ENCODE measurements at places on chromosomes 5 and 9.

- no peak for DNase-seq
Observed at GRCh38 chr9:18487611-18488010, 13.7 kb downstream of the ADAMTSL1 start.

DNA sequence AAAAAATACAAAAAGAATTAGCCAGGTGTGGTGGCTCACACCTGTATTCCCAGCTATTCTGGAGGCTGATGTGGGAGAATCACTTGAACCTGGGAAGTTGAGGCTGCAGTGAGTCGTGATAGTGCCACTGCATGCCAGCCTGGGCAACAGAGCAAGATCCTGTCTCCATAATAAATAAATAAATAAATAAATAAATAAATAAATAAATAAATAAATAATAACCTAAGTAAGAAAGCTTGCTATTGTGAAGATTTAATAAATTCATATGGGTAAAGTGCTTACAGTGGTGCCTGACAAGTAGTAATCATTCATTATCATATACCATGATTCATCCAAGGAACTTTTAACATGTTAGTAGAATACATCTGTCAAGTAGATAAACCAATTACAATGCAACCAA lies 13.4 kb downstream of the SVEP1 start:
- DNase-seq: no peak

DNA sequence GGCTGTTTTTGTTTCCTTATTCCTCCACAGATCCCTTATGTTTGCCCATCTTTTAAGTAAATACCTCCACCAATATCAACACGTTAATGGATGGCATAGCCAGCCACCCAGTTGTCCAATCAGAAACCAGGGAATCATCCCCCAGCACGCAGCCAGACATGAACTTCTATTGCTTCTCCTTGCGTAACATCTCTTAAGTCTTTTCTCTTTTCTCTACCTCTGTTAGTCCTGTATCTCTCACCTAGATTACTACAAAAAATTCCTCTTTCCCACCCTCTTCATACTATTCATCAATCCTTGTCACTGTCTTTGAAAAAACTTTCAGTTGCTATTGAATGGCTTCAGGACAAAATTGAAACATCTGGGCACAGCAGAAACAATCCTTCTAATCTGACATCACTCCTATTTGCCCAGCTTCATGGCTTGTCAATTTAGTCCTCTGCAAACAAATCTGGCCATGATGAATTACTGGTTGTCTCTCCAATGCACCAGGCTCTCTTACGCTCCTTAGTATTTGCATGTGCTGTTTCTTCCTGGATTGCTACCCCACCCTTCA lies 349.3 kb downstream of the RAB3C start:
- no peak for DNase-seq

DNA sequence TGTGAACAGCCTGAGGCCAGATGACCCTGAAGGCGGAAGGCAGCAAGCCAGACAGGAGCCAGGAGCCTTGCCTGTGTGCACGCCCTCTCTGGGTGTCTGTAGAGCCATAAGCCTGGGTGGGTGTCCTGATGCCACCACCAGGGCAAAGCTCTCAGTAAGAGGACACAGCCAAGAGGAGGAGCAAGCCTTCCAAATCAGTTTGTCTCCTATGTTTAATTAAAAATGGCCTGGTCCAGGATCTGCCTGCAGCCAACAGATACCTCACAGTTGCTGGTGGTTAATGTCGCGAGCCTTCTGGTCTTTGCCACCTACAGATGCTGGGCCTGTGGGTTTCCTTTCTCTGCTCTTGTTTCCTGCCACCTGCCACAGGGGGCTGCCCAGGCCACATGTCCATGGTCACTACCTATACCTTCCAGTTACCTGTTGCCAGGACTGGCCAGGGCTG lies 56.9 kb downstream of the SYK start:
- no peak for DNase-seq

- no peak for DNase-seq
Observed at GRCh38 chr9:74824654-74825053, 63.1 kb downstream of the TRPM6 start.

DNA sequence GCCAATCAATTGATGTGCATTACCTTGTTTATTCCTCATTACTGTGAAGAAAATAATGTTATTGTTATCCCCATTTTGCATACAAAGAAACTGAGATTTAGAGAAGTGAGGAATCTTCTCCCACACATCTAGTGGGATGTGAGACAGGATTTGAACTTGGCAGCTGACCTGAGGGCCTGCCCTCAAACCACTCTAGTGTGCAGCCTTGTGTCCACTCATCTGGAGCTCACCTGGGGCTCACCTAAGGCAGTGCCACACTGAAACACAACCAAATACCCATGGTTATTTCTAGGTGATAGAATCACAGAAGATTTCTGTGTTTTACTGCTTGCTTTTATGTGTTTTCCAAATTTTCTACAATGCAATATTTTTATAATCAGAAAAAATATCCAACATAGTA lies 94.7 kb upstream of the SAP30L start:
- no peak for DNase-seq

GRCh38 chr5:177362610-177363507 lies 5.1 kb downstream of the RGS14 start:
- no peak for DNase-seq

DNA sequence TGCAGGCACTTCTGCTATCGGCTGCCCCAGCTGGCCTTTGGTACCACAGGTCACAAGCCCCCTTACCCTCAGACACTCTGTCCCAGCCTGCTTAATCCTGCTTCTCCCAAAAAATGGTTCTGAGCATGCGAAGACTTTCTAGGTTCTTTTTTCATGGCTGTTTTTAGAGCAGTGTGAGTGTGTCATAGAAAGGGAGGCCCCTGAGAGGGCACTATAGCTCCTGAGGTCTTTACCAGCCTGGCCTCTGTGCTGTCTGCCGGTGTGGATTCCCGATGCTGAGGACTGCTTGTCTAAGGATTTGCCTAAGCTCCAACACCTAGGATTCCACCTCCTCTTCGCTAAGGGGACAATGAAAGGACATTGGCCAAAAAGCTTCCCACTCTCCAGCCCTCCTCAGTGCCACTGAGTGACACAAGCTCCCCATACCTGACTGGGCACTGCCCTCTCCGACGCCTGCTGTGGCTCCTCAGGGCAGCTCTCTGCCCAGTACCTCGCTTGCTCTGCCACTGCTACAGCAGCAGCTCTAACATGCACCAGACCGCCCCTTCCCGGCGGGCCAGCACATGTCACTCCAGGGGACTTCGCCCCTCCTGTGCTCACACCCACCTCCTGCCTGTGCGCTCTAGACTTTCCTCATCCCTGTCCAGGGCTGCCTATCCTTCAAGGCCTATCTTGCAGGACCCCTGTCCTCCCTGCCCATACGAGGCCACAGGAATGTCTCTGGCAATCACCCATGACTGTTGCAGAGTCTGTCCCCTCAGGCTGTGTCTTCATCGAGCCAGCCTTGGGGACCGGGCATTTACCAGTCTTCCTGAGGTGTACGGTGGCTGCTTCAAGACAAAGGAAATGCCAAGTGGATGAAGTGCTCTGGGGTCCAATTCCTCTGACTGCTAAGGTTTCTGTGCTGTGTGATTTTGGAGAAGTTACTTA lies 21.0 kb downstream of the MACROH2A1 start:
- DNase-seq: no peak

DNA sequence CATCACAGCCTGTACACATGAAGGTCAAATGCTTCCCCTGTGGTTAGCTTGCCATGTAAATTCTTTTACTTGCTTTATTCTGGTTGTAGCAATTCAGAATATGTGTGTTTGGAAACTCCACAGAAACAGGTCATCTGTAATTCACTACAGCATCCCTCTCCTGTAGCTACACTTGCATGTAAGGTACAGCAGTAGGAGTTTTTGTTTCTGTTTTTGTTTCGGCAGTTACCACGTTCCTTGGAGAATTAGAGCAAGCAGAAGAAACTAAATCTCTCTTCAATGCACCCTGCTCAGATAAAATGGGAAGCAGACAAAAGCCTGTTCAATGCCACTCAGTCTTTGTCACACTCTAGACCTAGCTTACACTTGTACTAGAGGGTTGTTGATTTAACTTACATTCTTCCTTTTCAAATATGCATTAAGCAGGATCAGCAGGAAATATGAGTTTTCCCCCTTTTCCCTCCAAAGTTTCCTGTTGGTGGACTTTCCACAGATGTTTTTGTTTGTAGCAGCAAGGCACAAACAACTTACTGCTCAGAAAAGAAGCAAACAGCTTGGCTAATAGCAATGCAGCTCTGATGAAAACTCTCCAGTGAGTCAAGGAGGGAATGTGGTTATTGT lies 80.9 kb downstream of the YIPF5 start:
- DNase-seq: no peak

- DNase-seq: no peak
Observed at GRCh38 chr9:3758816-3759576, 233.2 kb upstream of the RFX3 start.

GRCh38 chr5:89484962-89485361 lies 602.0 kb upstream of the MEF2C start:
- no peak for DNase-seq

- no peak for DNase-seq
Observed at GRCh38 chr9:134210908-134211810, 46.8 kb upstream of the RNU6ATAC start.

GRCh38 chr5:88875341-88876234 lies 7.4 kb downstream of the MEF2C start:
- DNase-seq: no peak

- no peak for DNase-seq
Observed at GRCh38 chr5:77095189-77095588, 8.1 kb upstream of the ZBED3 start.

DNA sequence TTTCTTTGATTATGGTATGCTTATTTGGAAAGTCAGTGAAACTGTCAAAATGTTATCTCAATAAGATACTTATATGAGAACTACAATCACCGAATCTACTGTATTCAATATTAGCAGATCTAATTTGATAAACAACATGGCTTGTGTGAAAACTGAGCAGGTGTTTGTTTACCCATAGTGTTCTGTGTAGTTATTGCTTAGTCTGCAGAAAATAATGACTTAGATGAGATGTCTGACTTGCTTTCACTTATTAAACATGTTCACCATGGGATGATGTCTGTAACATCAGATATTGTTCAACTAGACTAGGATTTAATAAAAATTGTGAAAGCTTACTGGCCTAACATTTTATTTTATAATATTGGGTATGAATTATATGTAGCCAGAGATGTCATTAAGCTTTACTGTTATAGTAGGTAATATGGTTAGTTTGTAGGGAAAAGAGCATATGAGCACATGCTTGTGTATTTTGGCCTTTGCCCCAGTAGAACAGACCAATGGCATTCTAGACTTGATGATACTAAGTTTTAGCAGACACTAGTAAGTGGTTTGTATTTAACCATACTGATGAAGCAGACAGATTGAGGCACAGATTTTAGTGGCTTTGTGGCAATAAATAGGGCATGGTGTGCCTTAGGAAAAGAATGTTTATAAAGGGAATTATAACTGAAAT lies 16.4 kb downstream of the SUB1 start:
- DNase-seq: no peak

GRCh38 chr5:119570910-119571309 lies 58.4 kb upstream of the FAM170A start:
- DNase-seq: no peak

DNA sequence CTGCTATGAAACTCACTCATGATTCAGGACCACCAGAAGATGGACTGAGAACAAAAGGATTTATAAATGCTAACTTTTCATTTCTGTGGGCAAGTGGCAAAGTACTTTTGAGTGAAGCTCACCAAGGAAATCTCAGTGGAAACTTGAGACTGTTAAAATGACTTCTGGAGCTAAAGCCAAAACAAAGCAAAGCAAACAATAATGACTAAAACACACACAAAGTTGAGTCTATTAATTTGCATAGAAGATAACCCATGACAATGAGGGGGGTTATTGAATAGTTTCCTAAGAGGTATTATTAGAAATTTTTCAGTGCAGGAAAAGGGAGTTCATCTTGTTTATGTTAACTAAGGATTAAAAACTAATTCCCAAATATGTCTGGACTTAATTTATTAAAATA lies 612.8 kb upstream of the FAM174A start:
- no peak for DNase-seq

GRCh38 chr5:57174890-57175510 lies 1.1 kb downstream of the GPBP1 start:
- no peak for DNase-seq

GRCh38 chr5:114467729-114468128 lies 105.9 kb downstream of the KCNN2 start:
- DNase-seq: no peak

DNA sequence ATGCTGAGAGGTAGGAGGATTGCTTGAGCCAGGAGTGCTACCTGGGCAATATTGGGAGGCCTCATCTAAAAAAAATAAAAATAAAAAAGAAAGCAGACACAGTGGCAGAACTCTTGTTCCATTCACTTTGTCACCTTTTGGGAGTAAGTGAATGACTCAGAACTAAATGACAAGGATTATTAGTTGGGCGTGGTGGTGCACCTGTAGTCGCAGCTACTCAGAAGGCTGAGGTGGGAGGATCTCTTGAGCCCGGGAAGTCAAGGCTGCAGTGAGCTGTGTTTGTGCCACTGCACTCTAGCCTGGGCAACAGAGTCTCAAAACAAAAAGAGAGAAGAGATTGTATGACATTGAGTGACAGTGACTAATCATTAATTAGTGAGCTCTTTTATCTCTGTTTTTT lies 34.1 kb downstream of the MCCC2 start:
- DNase-seq: no peak

DNA sequence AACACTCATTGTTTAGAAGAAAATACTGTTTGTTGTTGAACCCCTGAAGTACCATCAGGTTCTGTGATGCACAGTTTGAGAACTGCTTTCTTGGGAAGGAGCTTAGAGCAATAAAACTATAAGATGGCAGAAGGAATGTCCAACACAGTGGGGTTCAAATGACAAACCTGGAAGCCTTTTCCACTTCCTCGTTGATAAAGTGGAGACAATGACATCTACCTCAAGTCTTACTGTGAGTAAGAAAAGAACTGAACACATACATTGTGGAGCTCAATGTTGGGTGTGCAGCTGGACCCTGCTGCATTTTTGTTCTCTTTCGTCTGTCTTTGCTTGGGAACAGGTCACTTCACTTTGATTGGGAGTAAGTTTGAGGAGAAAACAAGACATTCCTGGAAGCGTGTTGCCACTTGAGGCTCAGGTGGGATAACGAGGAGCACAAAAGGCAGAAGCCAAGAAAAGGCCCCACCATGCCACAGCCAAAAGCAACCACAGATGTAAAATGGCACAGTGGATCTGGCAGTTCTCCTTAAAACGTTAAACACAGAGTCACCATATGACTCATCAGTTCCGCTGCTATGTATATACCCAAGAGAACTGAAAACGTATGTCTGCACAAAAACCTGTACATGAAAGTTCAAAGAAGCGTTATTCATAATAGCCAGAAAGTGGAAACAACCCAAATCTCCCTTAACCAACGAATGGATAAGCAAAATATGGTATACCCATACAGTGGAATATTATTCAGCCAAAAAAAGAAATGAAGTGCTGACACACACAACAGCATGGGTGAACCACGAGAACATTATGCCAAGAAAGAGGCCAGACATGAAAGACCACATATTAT lies 42.9 kb upstream of the SUB1 start:
- no peak for DNase-seq

- no peak for DNase-seq
Observed at GRCh38 chr5:90534922-90535321, 5.5 kb upstream of the LYSMD3 start.

GRCh38 chr9:124492818-124493217 lies 14.4 kb downstream of the NR5A1 start:
- DNase-seq: no peak

- no peak for DNase-seq
Observed at GRCh38 chr5:71925608-71926091, 181.6 kb upstream of the MAP1B start.

GRCh38 chr5:150848271-150848670 lies 1.9 kb downstream of the IRGM start:
- DNase-seq: no peak

GRCh38 chr5:132669455-132669820 lies 4.4 kb upstream of the IL4 start:
- no peak for DNase-seq
